ENCODE measurements at places on chromosomes 6 and 20.

- no peak for DNase-seq
These were observed 126.6 kb downstream of the TIAM2 start for GRCh38 chr6:155121699-155122098.

DNA sequence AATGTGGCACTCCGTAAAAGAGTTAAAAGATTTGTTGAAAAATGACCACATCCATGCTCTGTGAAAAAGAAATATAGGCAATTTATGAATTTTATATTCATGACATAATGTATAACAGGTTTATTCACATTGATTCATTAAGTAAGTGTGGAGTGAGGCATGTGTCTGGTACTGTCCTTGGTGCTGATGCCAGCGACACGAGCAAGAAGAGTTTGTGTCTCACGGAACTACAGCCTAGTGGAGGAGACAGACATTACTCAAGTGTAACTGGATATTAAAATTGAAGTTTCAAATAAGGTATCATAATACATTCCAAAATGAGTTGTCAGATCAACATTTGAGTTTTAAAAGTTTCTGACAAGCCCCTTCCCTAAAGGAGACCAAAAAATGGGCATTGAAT lies 158.2 kb upstream of the PRND start:
- no peak for DNase-seq

GRCh38 chr20:19546648-19547047 lies 211.4 kb upstream of the RIN2 start:
- no peak for DNase-seq

GRCh38 chr6:31114541-31114878 lies at the start of gene PSORS1C1:
TSS of gene PSORS1C1 (plus strand) at chr6:31114800. CDS start at chr6:31129633, 14,833 bp downstream.
- DNase-seq = no peak

DNA sequence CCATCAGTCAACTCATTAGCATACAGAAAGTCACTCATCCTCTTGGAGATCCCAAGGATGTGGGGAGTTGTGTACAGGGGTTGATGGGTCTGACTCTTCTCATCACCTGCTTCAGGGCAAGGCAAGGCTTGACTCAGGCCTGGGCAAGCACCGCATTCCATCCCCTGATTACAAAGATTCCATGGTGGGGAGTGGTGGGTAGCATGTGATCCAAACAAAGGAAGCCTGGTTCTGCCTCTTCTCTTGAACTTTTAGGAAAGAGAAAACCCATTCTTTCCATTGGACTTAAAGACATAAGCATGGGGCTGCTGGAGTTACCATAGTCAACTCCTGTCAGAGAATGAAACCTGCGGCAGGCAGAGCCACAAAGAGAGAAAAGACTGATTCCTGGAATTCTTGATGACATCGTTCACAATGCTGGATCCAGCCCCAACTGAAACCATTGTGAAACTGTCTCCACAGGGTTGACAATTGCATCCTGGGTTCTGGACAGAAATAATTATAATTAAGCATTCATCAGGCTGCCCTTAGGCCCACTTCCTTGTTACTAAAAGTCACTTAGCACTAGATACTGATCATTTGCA lies 235.8 kb upstream of the KCNG1 start:
- no peak for DNase-seq

- peak; percentile 84 for DNase-seq
These were observed at the start of gene OGFR for GRCh38 chr20:62804627-62805154. TSS of gene OGFR (plus strand) at chr20:62804835. CDS start at chr20:62804860, 25 bp downstream.

DNA sequence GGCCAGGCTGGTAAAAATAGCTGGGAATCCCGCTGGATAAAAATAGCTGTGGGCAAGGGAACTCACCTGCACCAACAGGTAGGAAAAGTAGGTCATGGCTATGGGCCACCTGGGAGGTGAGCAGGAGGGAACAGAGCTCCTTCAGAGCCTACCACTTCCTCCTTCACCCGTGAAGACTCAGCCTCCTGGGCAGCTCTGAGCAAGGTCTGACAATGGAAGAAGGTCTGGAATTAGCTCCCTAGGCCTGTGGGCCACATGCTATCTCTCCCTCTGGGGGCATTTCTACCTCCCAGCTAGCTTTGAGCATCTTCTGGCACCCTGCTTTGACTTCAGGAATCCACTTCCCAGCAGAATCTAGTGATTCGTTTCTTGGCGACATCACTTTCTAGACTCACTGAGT lies 153.9 kb downstream of the MRPL14 start:
- DNase-seq = peak; percentile 8

- no peak for DNase-seq
These were observed 166.3 kb upstream of the STXBP5 start for GRCh38 chr6:147037881-147038280.

GRCh38 chr6:42226161-42226611 lies 8.5 kb upstream of the MRPS10 start:
- DNase-seq = no peak

- no peak for DNase-seq
These were observed 118.8 kb upstream of the ZNF217 start for GRCh38 chr20:53712212-53712977.

GRCh38 chr20:37821696-37822095 lies 81.2 kb upstream of the VSTM2L start:
- no peak for DNase-seq
